ENCODE measurements at places on chromosomes 13 and 19.
A peak's percentile ranks its signal among the peaks of the same experiment; 100 is the strongest.

GRCh38 chr13:93227878-93228642 lies 1.5 kb downstream of the GPC6 start:
- DNase-seq: peak; percentile 99

DNA sequence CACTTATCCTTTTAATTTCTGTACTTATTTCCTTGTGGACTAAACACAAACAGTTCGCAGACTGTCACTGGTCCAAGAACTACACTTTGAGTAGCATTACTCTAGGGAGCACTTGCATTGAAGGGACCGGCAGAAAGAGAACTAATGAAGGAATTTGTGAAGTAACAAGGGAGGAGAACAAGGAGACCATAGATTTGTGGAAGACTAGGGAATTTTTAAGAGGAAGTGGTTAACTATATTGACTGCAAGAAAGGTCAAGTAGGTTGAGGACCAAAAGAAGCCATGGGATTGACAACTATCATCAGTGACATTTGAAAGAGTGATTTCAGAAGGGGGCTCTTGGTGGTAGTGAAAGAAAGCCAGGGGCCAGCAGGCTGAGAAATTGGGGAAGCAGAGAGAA lies 4.0 kb upstream of the RB1 start:
- DNase-seq: no peak

GRCh38 chr13:23750383-23751121 lies 138.6 kb downstream of the MIPEP start:
- DNase-seq: no peak

DNA sequence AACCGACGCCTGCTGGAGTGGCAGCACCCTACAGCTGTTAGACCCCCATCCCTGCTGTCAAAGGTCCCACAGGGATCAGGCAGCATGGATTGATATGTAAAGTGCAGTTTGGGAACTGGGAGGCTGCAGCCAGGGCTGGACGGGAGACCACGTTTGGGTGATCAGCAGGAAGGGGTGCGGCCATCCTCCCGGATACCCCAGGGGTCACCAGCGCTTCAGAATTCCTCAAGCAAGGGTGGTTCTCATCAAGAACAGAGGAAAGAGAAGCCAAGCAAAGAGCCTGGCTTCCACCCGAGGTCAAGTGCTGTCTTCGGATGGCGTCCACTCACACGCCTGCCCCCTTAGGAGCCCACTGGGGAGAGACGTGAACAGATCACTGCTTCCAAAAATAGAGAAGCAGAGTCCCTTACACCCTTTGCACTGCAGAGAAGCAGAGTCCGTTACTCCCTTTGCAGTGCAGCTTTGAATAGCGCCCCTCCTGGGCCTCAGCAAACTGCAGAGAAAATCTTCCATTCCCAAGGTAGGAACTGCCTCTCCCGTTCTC lies 35.5 kb downstream of the DHRS12 start:
- no peak for DNase-seq

DNA sequence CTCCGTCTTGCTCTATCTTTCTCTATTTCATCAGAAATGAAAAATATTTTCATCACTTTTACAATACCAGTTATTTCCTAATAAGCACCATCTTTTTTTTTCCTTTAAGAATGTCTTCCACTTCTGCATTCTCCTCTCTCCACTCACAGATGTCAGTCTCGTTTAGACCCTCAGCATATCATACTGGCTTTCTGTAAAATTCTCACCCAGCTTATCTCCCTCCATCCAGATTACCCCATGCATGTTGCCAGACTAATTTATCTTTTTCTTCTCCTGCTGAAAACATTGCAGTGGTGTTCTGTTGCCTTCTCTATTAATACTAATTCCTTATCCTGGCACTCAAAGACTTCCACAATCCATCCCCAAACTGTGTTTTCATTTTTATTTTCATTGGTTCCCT lies 513.8 kb upstream of the KLF12 start:
- DNase-seq: no peak

DNA sequence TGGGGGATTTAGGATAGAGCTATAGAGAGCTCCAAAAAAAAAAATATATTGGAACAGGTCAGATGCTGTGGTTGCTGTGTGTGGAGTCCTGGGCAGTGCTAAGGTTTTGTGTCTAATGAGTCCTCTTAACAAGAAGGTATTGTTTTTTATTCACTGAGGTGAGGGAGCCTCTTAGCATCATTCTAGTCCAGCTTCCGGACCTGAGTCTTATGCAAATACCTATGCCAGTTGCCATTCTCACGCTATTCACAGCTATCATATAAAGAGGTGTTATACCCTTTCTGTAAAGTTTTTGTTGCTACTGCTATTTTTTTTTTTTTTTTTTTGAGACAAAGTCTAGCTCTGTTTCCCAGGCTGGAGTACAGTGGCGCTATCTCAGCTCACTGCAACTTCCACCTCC lies 1.4 kb downstream of the NLRP2 start:
- no peak for DNase-seq

DNA sequence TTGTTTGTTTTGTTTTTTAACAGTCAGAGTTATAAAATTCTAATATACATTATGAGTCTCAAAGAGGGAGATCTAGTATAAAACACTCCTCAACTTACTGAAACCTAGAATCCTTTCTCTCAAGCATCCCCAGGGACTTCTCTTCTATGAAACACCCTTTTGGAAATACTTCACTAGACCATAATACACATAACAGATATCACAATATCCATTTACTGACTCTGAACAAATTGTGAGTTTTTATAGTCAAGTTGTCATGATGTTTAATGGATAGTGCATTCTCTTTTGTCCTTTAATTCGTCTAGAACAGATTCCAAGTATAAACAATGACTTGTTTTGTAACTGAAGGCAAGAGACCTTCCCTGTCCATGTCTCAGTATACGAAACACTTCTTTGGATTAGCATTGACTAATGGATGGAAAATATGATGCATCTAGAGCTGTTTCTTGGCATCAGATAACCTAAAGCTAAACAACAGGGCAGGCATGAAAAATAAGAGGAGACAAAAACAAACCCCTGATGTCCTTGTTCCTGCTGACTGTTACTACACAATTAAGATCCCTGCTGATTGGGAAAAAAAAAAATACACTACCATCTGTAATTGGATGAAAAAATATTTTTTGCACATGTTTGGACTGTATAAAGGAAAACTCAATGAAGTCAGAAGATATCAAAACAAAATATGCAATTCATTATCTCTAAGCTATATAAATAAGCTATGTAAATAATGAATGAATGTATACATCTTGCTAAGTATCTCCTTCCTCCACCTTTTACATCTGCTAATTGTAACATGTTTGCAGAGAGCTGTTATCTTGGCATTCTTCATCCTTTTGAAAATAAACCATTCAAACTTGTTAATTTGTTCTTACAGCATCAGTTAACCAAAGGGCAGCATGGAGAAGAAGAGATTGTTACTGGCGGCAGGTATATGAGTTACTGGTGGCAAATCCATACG lies 214.2 kb downstream of the LACC1 start:
- DNase-seq: no peak

- DNase-seq: no peak
Measured at GRCh38 chr13:20553311-20553710, 13.6 kb upstream of the IFT88 start.

GRCh38 chr13:31755803-31756212 lies 16.5 kb downstream of the RXFP2 start:
- DNase-seq: no peak

- DNase-seq: no peak
Measured at GRCh38 chr19:43505186-43505456, 575 bp upstream of the PHLDB3 start.

DNA sequence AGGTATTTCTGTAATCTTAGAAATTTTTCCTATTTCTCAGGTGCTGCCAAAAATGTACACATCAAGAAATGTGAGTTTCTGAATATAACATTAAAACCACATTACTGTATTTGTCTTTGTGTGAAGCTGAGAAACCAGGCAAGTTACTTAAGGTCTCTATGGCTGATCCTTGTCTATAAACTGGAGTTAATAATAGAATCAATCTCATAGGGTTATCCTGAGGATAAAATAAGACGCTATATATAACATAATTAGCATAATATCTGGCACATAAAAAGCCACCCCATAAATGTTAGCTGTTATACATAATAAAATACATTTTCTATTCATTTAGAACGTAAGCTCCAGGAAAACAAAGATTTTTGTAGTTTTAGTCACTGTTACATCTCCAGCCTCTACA lies 6.1 kb downstream of the RNF6 start:
- no peak for DNase-seq
